Cardiac muscle cell (in vitro differentiated cells and primary cell): ENCODE measurements at places on chromosomes 13 and 19.
A peak's percentile ranks its signal among the peaks of the same experiment; 100 is the strongest.

GRCh38 chr13:72156760-72157159 lies 289.8 kb upstream of the DACH1 start:
- DNase-seq: no peak

- DNase-seq: no peak
Observed at GRCh38 chr13:113735750-113736149, 23.3 kb upstream of the TMEM255B start.

- no peak for DNase-seq
Observed at GRCh38 chr13:25741796-25742195, 310.0 kb downstream of the SHISA2 start.

GRCh38 chr13:100611678-100612492 lies 23.3 kb upstream of the GGACT start:
- no peak for DNase-seq

DNA sequence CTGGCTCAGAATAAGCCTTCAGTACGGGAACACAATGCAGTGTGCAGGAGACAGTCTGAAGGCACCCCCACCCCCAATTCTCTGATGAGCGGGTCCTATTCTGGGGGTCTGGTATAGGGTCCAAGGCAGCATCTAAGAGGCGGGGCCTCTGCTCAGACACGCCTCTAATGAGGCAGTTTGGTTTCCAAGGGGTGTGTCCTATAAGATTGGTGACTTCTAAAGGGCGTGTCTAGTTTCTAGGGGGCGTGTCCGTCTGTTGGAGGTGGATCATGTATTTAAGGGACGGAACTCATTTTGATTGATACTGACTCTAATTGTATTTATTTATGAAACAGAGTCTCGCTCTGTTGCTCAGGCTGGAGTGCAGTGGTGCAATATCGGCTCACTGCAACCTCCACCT lies 8.7 kb downstream of the FIZ1 start:
- DNase-seq: no peak

DNA sequence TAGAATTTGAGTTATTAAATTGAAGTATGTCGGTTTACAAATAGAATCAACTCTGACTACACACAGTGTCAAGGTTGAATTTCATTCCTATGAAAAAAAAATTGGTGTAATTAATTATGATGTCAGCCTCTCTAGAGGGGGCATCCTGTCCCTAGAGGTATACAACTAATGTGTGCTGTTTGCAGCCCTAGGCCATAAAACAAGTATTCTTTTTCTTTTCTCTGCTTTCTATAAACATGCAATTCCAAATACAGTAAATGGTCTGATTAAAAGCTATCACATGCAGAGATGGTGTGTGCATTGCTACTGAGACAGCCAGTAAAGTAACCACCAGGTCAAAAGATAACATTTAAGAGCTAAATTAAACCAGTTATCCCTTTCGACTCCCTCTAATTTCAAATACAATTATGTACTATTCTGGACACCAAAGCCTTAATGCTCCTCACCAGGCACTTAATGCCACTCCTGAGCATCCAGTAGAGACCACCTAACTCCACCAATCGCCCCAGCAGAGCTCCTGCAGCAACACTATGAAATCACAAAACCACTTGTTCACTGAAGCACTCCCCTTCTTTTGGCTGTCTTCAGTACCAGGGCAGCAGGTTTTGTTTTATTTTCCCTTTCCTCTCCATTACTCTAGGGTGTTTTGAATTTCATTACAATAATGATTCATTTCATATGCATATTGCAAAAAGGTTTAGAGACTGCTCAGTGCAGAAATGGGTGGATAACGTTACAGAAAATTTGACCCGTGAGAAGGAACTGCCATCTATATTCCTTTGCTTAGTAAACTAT lies 426.9 kb downstream of the PCDH9 start:
- DNase-seq: no peak

GRCh38 chr13:20344836-20345490 lies 112.8 kb upstream of the GJB6 start:
- peak; percentile 22 for DNase-seq

- DNase-seq: peak; percentile 79
Observed at GRCh38 chr13:50909605-50910484, at the start of gene RNASEH2B. Gene RNASEH2B, plus strand, starts transcription at chr13:50909791. Its CDS starts 286 bp downstream, at chr13:50910077.

GRCh38 chr19:28727480-28728159 lies 485.3 kb downstream of the UQCRFS1 start:
- peak; percentile 66 for DNase-seq

GRCh38 chr19:10379880-10380312 lies 476 bp downstream of the TYK2 start:
- no peak for DNase-seq

DNA sequence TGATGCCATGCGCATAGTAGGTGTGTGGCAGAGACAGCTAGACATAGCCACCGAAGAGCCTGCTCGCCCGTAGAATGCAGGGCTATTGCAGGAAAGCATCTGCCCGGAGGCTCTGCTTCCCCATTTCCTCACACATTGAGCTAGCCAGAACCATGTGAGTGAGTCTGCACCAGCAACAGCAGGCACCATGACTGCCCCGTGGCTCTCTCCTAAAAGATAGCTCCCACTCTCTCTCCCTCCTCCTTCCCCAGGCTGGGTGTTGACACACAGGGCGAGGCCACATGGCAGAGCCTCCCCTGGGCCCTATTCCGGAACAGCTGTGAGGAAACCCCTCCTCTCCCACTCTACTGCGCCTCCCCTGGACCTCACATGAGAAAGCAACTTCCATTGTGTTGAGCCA lies 52.3 kb upstream of the ATP12A start:
- DNase-seq: no peak

DNA sequence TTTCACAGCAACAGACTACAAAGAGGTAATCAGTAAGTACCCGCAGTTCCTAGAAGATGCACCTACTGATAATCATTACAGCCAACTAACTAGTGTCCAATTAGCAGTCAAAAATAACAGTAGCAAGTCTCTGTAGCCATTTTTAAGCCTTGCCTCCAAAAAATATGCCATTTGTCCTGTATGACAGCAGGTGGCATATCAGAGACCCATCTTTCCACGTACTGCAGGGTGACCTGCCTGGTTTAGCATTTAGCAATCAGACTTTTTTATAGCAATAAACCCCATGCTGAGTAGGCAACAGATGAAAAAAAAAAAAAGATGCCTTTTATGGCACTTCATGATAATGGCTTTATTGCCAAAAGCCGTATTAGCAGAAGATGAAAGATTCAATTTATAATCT lies 155.3 kb upstream of the LSM14A start:
- DNase-seq: no peak

- DNase-seq: no peak
Observed at GRCh38 chr13:99305158-99305557, 2.0 kb downstream of the GPR183 start.

DNA sequence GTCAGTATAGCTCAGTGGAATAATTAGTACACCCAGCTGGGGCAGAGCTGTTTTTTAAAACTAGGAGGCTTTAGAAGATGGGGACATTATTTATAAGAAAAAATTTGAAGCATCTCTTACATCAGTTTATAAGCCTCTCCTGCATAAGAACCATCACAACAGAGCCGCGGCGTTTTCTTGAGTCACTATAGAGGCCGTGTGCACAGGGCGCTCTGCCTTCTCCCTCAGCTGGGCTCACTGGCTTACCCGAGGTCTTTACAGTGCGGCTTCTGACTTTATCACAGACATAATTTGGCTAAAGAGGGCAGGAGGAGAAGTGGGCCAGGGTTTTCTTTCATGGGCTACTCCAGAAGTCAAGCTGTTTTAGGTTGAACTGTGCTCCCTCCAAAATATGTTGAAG lies 135.5 kb upstream of the RNF113B start:
- DNase-seq: no peak

DNA sequence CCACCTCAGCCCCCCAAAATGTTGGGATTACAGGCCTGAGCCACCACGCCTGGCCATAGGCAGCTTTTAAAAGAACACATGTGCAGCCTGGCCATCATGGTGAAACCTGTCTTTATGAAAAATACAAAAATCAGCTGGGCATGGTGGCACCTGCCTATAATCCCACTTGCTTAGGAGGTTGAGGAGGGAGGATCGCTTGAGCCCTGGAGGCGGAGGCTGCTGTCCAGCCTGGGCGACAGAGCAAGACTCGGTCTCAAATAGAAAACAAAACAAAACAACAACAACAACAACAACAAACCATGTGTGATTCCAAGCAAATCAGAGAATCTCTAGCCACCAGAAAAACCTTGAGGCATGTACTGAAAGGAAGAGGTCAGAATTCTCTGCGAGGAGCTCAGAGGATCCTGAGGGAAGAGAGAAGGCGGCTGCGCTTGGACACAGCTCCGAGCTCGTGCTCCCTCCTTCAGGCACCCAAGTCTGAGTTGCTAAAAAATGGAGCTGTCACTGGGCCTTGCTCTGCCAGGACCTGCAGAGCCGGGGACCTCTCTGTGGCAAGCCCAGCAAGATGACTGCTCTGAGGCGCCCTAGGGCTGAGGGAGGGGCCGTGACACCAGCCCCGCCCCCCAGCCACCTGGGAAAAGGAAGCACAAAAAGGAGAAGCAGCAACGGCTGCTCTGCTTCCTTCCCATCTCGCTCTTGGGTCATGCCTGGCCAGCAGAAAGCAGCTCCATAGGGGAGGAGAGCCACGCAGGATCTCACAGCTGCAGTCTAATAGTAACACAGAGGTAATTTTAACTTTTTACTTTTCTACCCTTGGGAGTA lies at the start of gene ARL11:
Gene ARL11 (plus strand): TSS at position 677 of the 822 bp plus-strand sequence. CDS start 1,941 bp downstream, outside the sequence.
- no peak for DNase-seq

GRCh38 chr19:48530066-48530720 lies 18.6 kb upstream of the LMTK3 start:
- DNase-seq: no peak

DNA sequence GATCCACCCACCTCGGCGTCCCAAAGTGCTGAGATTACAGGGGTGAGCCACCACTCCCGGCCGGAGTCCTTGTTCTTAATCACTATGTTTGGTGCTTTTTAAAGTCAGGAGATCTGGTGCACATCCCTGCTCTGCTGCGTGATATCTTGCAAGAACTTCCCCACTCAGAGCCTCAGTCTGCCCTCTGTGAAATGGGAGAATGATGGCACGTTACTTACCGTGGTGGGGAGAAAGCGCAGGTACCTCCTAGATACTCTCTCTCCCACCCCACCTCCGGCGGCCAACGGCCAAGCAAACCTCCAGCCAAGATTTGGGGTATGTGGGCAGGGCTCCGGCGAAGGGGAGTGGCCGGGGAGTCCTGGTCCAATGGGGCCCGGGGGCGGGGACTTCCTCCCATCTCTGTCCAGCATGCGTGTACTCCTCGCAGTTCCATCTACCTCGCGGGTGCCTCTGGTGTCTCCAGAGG lies at the start of gene RYR1:
Gene RYR1 (plus strand): TSS at position 424 of the 466 bp plus-strand sequence. CDS start 139 bp downstream, outside the sequence.
- DNase-seq: peak; percentile 42
